ENCODE measurements at places on chromosomes 4 and X.

GRCh38 chr4:140617499-140618248 is 48.9 kb upstream of the UCP1 start:
- DNase-seq = no peak

DNA sequence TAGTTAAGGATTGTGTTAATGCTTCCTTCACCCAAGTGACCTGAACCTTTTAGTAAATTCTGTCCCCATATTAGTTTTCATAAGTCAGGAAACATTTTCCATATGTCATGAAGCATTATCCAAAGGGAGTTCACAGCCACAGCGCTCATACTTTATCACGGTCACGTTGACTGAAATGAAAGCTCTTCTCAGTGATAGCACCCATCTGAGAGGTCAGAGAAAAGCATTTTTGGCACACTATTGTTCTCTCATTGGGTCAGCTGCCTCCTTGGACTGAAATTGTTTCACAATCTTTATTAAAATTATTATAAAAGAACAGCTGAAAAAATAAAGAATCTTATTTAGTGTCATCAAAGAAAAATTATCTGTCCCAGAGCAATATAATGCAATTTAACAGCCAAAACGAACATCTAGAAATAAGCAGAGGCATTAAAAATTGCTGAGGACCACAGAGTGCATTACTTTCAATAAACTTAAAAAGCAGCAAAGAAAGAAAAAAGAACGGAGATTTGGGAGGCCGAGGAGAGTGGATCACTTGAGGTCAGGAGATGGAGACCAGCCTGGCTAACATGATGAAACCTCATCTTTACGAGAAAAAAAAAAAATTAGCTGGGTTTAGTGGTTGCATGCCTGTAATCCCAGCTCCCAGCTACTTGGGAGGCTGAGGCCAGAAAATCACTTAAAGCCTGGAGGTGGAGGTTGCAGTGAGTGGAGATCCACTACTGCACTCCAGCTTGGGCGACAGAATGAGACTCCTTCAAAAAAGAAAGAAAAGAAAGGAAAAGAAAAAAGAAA is 680.8 kb upstream of the FAM241A start:
- no peak for DNase-seq

- DNase-seq = no peak
These were observed 182.0 kb downstream of the MGST2 start for GRCh38 chr4:139847602-139848001.

- no peak for DNase-seq
These were observed 721 bp upstream of the MAOA start for GRCh38 chrX:43655151-43656004.

- no peak for DNase-seq
These were observed 57.4 kb downstream of the ANTXR2 start for GRCh38 chr4:80015407-80016189.

- DNase-seq = no peak
These were observed 234.8 kb upstream of the HHIP start for GRCh38 chr4:144411119-144411518.

DNA sequence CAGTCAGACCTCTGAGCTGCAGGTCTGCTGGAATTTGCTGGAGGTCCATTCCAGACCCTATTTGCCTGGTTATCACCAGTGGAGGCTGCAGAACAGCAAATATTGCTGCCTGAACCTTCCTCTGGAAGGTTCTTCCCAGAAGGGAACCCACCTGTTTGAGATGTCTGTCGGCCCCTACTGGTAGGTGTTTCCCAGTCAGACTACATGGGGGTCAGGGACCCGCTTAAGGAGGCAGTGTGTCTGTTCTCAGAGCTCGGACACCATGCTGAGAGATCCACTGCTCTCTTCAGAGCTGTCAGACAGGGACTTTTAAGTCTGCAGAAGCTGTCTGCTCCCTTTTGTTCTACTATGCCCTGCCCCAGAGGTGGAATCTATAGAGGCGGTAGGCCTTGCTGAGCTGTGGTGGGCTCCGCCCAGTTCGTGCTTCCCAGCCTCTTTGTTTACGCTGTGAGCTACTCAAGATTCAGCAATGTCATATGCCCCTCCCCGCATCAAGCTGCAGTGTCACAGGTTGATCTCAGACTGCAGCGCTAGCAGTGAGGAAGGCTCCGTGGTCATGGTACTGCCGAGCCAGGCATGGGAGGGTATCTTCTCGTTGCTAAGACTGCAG is 44.1 kb upstream of the KDR start:
- no peak for DNase-seq

- no peak for DNase-seq
These were observed 63.1 kb downstream of the DIPK2B start for GRCh38 chrX:45137531-45137930.

DNA sequence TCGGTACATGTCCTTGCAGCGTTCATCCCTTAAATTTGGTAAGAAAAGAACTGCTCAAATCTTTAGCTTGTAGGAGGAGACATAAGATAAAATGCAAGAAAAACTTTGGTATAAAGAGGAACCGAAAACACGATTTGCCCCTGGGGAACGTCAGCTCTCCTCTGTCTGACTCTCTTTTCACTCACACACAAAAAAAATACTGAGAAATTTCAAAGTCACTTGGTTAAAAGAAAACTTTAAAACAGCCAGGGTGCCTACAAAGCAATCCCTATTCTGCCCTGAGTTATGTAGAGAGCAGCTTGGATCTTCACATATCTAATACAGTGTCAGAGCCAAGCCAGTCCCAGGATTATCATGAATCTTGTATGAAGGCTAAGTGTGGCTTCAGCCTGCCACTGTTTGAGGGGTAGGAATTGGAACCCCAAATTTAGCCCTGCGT is 248.5 kb upstream of the CXXC4 start:
- DNase-seq = no peak

- no peak for DNase-seq
These were observed 260.9 kb upstream of the RPS6KA3 start for GRCh38 chrX:20527558-20528011.

DNA sequence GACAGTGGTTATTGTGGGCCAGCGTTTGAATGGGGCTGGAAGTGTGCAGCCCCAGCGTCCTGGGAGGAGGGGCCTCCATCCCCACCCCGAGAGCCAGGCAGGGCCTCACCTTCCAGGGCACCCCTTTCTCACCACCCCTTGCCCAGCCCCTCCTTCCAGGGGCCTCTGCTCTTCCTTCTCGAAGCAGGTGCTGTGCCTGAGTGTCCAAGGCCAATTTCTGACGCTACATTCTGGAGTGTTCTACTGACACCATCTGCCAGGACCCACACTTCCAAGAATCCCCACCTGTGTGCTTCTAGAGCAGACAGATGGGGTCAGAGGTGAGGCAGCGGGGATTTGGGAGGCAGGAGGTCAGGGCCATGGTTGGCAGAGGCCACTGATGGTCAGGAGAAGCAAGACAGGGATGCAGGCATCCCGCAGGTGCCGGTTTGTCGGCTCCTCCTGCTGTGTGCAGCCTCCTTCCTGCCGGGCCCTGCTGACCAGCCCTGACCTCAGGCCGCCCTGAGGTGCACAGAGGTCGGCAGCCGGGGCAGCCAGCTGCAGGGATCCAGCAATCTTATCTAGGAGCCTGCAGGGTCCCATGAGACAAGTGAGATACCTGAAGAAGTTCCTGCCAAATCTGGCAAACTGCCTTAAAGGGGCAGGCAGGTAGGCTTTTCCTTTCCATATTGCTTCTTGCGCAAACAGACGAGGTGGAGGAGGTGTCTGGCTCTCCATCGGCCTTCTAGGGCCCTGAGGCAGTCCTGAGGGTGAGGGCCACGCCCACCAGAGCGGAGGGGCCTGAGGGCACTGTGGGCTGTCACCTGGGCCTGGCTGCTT is 18.8 kb downstream of the MSANTD1 start:
- DNase-seq = no peak

GRCh38 chrX:121496966-121497365 is 449.6 kb downstream of the GLUD2 start:
- no peak for DNase-seq

DNA sequence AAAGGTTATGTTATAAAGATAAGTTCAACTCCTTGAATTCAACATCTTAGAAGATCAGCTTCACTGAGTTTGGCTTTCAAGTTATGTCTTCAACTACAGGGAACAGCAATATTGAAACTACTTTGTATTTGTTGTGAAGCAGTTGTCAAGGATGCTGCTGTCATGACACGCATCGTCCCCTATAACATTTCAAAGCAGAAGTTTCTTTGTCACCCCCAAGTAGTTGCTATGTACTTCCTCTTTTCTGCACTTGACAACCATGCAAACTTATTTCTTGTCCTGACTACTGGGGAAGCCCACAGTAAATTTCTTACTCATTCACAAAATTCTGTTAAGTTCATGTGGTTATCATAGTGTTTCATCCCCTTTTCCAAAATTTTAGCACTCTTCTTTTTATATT is 14.3 kb downstream of the ANTXR2 start:
- no peak for DNase-seq

DNA sequence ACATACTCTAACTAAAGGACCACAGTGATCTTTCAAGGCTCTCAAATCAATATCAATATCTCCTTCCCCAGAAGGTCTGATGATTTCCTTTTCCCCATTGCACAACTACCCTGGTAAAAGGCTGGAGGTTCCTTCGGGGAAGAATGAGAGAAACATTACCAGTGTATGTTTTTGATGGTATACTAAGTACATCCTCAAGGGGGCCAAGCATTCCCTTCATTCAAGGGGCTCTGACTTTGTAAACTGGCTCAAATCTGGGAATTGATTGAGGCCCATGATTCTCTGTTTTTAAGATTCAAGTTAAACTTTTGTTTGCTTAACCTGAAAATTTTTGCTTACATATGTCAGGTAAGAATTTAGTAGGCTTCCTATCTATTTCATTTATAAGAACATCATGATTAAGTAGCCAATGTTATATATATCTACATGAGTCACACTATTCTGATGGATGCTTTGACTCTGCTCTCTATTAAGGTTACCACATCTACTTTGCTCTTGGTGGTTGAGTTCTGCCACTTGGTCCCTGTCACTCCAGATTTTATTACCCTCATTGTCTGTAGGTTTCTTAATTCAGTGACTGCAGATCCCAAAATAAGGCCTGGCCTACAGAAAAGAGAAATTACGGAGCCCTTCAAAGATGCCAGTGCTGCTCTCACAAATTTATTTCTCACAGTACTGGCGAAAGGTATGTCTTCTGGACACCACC is 16.4 kb upstream of the GUCY1B1 start:
- no peak for DNase-seq

- DNase-seq = no peak
These were observed at the start of gene C4orf17 for GRCh38 chr4:99510721-99511120. Gene C4orf17 (plus strand): TSS chr4:99511021. CDS start chr4:99513082, 2,061 bp downstream.

GRCh38 chrX:40807384-40807783 is 72.0 kb upstream of the MED14 start:
- DNase-seq = no peak

- DNase-seq = no peak
These were observed 70.8 kb downstream of the RWDD4 start for GRCh38 chr4:183588169-183588675.

- no peak for DNase-seq
These were observed 272.8 kb upstream of the GATB start for GRCh38 chr4:152033621-152034020.

- DNase-seq = no peak
These were observed 49.1 kb downstream of the GPRIN3 start for GRCh38 chr4:89258506-89258905.

DNA sequence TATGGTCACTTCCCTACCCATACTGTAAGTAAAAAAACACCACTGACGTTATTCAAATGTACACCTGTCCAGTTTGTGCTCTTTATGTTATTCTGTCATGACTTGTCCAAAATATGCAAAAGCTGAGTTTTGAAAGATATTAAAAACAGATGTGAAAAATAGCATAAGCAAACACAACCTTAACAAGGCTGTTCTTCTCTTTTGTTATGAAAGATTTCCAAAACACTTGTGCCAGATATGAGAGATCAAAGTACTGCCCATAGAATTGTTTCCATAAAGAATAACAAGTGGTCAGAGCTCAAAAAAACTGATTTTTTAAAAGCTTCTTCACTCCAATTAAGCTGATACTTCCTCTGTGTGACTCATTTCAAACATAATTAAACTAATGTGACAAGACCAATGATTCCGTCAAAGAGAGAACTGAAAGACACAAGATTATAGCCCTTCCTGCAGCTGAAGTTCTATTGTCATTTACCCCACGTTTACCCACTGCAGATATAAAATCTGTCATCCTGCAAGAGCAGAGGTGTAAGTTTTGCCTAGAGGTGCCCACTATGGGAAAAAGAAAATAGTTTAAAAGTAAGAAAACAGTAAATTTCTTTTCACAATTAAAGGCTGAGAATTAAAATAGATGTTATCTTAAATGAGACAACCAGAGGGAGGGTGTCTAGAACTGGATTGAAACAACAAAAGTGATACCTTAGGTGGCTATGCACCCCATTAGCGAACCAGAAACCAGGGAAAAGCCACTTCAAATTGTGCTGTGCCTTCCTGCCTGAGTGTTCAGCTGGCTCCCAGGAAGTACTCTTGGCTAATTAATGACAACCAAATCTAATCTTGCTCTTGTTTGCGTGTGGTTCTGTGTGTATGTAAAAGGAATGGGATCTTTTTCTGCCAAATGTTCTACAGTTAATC is 30.1 kb downstream of the RASSF6 start:
- no peak for DNase-seq

- no peak for DNase-seq
These were observed 54.3 kb downstream of the LRP2BP start for GRCh38 chr4:185341377-185341776.

DNA sequence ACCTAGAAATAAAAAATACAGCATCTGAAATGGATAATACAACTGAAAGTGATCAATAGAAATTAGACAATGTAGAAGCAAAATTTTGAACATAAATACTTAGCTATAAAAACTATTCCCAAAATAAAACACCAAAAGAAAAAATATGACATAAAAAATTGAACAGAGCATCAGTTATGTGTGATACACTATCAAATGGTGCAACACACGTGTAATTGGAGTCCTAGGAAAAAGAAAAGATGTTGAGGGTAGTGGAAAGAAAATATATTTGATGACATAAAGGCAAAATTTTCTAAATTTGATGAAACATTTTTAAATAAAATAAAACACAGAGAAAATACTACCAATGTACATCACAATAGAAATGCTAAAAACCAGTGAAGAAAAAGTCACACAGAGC is 63.1 kb downstream of the NPY2R start:
- no peak for DNase-seq

DNA sequence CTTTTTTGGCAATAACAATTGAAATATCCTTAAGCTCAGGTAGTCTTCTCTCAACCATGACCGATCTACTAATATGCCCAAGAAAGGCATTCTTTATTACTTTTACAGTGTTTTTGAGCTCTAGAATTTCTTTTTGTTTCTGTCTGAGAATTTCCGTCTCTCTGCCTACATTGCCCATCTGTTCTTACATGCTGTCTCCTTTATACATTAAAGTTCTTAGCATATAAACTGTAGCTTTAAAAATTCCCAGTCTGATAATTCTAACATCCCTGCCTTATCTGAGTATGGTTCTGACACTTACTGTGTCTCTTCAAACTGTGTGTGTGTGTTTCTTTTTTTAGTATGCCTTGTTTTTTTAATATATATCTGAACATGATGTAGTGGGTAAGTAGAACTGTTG is 658.1 kb downstream of the GRID2 start:
- no peak for DNase-seq

DNA sequence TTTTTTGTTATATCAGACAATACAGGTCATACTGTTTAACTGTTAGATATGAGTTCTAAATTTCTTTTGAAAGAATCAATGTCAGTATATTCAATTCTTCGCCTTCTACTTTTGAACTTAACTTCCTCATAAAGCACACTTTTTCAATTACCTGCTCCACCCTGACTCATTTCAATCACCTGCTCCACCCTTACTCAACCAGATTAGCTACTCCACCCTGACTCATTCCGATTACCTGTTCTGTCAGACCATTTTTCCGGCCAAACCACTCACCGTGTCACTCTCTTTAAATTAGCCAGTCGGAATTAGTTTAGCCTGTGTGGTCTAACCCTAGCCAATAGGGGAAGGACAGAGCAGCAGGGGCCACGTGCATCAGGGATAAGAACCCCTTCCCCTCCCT is 751.8 kb upstream of the POU3F4 start:
- no peak for DNase-seq
